ENCODE measurements at places on chromosomes 3 and 15.

DNA sequence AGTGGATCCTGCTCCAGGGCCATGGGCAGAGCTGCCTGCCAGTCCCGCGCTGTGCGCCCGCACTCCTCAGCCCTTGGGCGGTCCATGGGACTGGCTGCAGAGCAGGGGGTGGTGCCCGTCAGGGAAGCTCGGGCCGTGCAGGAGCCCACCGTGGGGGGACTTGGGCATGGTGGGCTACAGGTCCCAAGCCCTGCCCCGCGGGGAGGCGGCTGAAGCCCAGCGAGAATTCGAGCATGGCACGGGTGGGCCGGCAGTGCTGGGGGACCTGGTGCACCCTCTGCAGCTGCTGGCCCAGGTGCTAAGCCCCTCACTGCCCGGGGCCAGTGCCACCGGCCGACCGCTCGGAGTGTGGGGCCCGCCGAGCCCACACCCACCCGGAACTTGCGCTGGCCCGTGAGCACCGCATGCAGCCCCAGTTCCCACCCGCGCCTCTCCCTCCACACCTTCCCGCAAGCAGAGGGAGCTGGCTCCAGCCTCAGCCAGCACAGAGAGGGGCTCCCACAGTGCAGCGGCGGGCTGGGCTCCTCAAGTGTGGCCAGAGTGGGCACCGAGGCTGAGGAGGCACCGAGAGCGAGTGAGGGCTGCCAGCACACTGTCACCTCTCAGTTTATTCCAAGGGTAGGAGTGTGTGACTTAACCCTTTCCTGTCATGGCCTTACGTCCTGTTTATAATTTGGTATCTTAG is 129.3 kb downstream of the TMEM108 start:
- DNase-seq = no peak

DNA sequence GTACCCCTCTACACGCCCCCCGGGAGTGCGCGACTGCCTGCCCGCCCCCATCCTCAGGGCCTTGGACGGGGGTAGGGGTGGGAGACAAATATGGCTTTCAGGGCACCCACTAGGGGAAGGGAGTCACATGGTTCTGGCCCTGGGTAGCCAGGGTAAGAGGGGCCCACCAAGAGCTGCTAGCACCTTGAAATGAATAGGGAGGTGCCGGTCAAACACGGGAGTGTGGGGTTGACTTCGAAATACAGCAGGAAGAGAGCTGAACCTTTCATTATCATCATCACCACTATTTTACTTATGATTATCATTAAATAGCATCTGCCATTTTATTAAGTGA is 489.1 kb downstream of the MAGI1 start:
- DNase-seq = no peak

GRCh38 chr3:11547498-11547897 is 96.2 kb downstream of the VGLL4 start:
- no peak for DNase-seq

- DNase-seq = no peak
Observed at GRCh38 chr3:197151580-197151979, 122.0 kb upstream of the MELTF start.

DNA sequence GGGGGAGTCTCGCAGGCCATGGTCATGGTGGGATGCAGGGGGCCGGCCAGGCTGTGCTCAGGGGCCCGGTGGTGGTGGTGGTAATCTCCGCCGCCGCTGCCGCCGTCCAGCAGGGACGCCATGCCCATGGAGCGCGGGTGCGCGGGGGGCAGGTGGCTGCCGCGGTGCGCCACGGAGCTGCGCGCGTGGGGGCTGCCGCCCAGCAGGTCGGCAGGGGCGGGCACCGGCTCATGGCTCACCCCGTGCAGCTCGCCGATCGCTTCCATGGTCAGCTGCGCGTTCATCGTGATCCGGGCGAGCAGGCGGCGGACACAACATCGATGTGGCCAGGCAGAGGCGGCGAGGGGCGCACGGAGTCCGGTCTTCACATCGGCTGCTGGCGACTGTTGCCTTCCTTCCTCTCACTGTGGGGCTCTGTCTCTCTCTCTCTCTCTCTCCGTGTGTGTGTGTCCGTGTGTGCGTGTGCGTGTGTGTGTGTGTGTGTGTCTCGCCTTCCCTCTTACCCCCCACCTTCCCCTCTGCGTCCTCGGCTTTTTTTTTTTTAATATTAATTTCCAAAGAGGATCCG is 451 bp downstream of the ONECUT1 start:
- peak; percentile 28 for DNase-seq

DNA sequence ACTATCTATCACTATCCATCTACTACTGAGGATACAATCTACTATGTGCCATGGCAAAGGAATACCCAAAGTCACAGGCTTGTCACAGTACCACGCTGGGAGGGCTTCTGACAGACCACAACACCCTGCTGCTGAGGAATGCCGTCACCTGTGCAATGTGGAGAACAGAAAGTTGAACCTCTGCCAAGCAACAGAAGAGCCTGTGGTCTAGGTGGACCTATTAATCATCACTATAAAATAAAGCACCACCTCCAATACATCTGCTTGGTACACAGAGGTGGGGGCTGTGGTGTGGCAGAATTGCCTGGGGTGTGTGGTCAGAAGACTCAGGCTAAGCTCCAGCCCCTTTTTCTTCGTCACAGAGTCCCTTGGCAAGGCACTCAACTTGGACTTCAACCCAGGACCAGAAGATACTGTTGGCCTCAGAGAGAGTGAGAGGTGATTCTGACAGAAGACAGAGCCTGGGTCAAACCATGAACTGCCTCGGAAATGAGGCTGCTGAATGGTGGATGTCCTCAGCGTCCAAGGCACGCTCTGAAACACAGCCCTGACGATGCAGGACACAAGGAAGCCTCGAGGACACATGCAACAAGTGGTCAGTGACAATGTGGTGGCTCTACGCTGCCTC is 189.4 kb upstream of the CHRNA7 start:
- DNase-seq = no peak

GRCh38 chr3:4060064-4060463 is 243.1 kb upstream of the SETMAR start:
- DNase-seq = no peak

- no peak for DNase-seq
Observed at GRCh38 chr15:22951031-22951380, 29.2 kb downstream of the CYFIP1 start.
